Caki2 (cell line): ENCODE measurements at places on chromosomes 12 and 14.

DNA sequence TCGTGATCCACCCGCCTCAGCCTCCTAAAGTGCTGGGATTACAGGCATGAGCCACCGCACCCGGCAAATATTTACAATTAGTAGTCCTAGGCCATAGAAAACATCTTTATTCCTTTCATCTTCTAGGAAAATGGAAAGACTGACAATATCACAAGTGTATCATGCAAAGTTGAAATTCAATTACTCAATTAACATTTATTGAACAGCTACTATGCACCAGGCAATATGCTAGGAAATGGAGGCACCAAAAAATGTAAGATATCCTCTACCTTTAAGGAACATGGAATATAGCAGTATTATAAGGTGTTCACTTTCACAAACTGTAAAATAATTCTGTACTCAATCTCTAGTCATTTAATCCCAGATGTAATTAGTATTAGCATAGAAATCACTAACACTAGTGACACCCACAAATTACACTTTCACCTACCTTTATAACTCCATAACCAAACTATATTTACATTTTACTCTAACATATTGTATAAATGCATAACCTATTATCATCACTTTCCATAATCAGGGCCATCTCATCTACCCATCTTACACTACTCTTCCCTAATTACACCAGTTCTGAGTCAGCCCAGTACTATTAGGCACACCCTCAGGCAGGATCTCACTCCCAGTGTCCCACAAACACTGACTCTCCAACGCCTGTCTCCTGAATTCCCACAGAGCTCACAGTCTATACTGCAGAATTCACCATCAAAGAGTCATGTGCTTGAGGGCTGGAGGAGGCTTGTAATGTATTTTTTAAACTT, 10.4 kb downstream of the CORO1C start:
- no peak for DNase-seq

DNA sequence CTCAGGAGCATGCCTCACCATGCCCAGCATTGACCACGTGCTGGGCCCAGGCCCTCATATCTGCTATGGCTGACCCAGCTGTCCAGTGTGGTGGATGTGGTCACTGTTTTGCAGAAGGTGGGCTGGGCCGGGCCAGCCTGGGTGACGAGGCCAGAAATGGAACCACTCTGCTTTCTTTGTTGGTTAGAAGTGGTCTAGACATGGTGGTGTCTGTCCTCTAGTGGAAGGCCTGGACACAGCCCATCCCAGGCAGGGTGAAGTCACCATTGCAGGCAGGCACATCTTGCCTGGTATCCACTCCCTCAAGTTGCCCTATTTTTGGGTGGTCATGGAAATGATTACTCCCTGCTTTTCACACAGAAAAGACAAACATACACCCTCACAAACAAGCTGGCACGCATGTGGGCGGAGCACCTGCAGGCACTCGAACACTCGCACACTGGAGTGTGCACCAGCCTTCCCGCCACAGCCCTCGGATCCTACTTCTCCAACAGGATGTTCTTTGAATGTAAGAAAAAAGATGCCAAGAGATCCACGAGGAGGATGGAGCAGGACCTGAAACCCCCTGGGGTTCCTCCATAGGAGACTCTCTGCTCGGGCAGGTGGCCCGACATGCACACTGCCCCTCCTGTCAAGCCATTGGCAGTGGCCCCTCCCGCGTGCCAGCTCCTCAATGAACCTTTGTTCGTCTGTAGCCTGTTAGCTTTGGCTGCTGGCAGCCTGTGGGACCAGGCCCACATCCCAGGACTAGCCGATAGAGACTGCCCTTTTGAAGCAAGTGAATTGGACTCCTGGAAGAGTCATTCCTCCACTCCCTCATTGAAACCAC, 38.4 kb downstream of the MLXIP start:
- no peak for DNase-seq

GRCh38 chr12:100566887-100567637, 6.4 kb upstream of the GAS2L3 start:
- no peak for DNase-seq

GRCh38 chr12:50924131-50924438, 28.3 kb upstream of the HIGD1C start:
- no peak for DNase-seq

GRCh38 chr12:12926571-12927071, 25.3 kb downstream of the GPRC5D start:
- no peak for DNase-seq

DNA sequence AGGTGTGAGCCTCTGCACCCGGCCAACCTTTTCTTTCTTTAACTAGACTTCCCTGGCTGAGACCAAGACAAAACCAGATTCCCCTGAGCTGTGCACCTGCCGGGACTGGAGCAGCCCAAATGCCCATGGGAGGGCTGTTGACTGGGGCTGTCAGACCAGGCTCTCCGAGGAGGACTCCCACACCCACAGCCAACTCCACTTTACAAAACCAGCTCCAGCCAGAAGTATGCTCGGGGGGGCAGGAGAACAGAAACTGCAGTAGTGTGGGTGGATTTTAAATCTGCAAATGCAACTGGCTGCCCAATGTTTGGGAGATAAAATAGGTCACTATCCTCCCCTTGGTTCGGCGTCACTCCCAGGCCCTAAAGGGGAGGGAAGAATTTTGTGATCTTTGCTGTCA, 78.5 kb downstream of the VCPKMT start:
- DNase-seq, result no peak

DNA sequence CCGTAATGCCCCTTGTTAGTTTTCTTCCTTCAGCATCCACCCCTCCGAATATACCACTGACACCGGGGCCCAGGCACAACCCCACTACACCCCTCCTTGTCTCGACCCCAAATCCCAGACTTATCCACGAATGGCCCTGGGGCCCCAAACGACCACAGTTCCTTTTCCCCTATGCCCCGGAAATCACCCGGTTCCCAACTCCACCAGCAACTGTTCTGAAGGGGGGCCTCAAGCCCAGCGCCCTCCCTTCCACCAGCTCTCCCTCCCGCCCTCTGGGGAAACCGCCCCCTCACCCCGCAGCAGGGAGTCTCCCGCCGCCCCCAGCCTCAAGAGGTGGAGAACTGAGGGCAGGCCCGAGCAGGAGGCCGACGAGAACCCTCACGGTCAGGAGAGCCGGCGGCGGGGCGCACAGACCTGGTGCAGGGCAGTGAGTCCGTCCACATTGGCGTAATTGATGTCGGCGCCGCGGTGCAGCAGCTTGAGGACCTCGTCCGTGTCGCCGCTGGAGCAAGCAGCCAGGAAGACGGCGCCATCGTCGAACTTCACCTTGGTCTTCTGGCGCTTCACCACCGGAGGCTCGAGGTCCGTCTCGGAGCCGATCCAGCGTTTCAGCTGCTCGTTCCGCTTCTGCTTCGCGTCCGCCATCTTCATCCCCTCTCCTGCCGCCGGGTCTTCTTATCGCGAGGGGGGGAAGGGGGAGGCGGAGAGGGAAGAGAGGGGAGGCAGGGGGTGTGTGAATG, 446 bp downstream of the PPP1R12A start:
- DNase-seq, result no peak

GRCh38 chr14:68384335-68384734, 408.5 kb downstream of the ZFP36L1 start:
- no peak for DNase-seq

DNA sequence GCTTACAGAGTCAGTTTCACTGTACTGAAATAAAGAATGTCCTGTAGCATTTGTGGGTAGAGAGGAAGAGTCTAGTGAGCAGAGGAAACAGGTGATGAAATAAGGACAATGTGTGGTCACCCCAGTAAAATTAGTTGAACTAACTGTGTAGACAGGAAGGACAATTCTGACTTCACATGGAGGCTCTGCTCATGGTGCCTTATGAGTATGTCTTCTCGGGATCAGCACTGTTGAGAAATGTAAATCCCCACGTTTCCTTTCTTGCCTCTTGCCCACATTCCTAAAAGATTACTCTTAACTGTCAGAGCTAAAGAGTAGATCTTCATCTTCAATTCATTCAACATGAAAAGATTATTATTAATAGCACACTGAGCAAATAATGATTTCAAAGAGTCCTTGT, 113.2 kb upstream of the FLRT2 start:
- DNase-seq, result no peak

DNA sequence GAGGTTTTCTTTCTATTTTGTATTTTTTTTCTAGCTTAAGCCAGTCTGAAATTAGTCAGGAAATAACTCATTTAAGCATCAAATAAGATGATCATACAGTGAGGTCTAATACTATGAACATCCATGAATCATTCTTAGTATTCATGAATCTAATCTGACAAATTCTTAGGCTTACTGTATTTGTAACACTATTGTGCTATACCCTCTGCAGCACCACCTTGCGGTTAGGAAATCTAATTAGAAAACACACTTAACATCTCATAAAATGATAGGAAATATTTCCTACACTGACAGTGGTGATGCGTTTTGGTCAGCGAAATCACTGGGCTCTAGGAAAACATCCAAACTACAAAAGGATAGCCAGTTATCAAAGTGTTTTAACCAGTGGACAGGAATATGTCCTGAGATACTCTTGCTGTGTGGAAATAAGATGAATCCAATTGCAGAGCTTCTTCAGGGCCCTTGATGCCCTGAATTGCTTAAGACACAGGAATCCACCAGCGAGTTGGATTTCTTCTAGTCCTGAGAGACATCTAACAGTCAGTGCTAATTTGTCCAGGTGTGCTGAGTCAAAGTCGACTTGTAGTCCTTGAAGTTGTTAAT, 109.3 kb upstream of the MYF6 start:
- no peak for DNase-seq

- no peak for DNase-seq
Observed at GRCh38 chr12:80946591-80946990, 8.9 kb upstream of the LIN7A start.

GRCh38 chr12:6921996-6922946, 5.5 kb upstream of the ATN1 start:
- no peak for DNase-seq
